A549 treated with dexamethasone at 1 μM for 4 hours (cell line): ENCODE measurements at places on chromosomes 7 and 10. TPM values are rescaled to one million over a fixed set of nuclear protein-coding genes. Genes with fewer than 3 reads are reported as not detected.

Gene LUC7L2
- total RNA-seq: 27.8 to 44.6 TPM (median 42.3 TPM) in 5 replicates

Gene PLA2G12B
- total RNA-seq: not detected in 5 replicates

Gene PKD1L1
- 0.03 to 0.36 TPM (median 0.21 TPM) in 4 of 5 replicates, not detected in the other for total RNA-seq

Gene GBX1
- total RNA-seq: 0.09 to 0.22 TPM (median 0.13 TPM) in 4 of 5 replicates, not detected in the other

Gene ARHGEF35
- 0.37 to 0.68 TPM (median 0.46 TPM) in 5 replicates for total RNA-seq

Gene CALHM1
- total RNA-seq: not detected in 5 replicates

Gene CLRN3
- 0.07 TPM in 1 of 5 replicates, not detected in the others for total RNA-seq

Gene APBB1IP
- total RNA-seq: 5.0 to 6.1 TPM (median 5.6 TPM) in 5 replicates

Gene SLC29A4
- 9.4 to 17.9 TPM (median 15.5 TPM) in 5 replicates for total RNA-seq

Gene PTN
- not detected in 5 replicates for total RNA-seq

Gene SH2D4B
- total RNA-seq: 0.05 to 0.19 TPM (median 0.07 TPM) in 5 replicates

Gene PRKCQ
- total RNA-seq: 3.9 to 4.5 TPM (median 4.2 TPM) in 5 replicates

Gene TAS2R4
- total RNA-seq: 0.11 to 0.17 TPM (median 0.11 TPM) in 5 replicates

Gene CYP2C19
- total RNA-seq: 0.11 TPM in 1 of 5 replicates, not detected in the others

Gene PRTFDC1
- total RNA-seq: 15.0 to 18.0 TPM (median 16.6 TPM) in 5 replicates

Gene PON1
- 0.64 to 0.88 TPM (median 0.73 TPM) in 5 replicates for total RNA-seq

Gene HOXA3
- total RNA-seq: 3.0 to 6.2 TPM (median 5.4 TPM) in 5 replicates

Gene TMEM273
- total RNA-seq: not detected in 5 replicates

Gene VKORC1L1
- 23.1 to 36.1 TPM (median 30.5 TPM) in 5 replicates for total RNA-seq

Gene MYH16
- 0.25 to 0.70 TPM (median 0.40 TPM) in 5 replicates for total RNA-seq

Gene COL1A2
- total RNA-seq: 0.06 TPM in 1 of 5 replicates, not detected in the others

Gene CPXM2
- total RNA-seq: not detected in 5 replicates

Gene HOXA2
- total RNA-seq: 0.61 to 0.88 TPM (median 0.69 TPM) in 5 replicates

Gene TRPV5
- not detected in 5 replicates for total RNA-seq

Gene NACAD
- total RNA-seq: 0.20 to 0.46 TPM (median 0.28 TPM) in 5 replicates

Gene C10orf88
- 6.6 to 8.8 TPM (median 7.8 TPM) in 5 replicates for total RNA-seq

Gene IKZF1
- not detected in 5 replicates for total RNA-seq

Gene PDE6C
- total RNA-seq: not detected in 5 replicates

Gene TMEM196
- total RNA-seq: not detected in 5 replicates

Gene EIF4EBP2
- total RNA-seq: 13.6 to 17.3 TPM (median 16.3 TPM) in 5 replicates

Gene PDE1C
- 2.4 to 4.0 TPM (median 3.1 TPM) in 5 replicates for total RNA-seq

Gene PAPOLB
- total RNA-seq: not detected in 5 replicates

Gene STEAP1B
- 0.09 to 0.14 TPM (median 0.12 TPM) in 4 of 5 replicates, not detected in the other for total RNA-seq

Gene CAMK2B
- 0.12 to 0.18 TPM (median 0.15 TPM) in 5 replicates for total RNA-seq

Gene EN2
- 0.61 to 1.1 TPM (median 0.90 TPM) in 5 replicates for total RNA-seq

Gene SOSTDC1
- total RNA-seq: not detected in 5 replicates

Gene SLC16A9
- total RNA-seq: 0.07 to 0.16 TPM (median 0.08 TPM) in 5 replicates

Gene DNAJC12
- 37.8 to 66.0 TPM (median 44.4 TPM) in 5 replicates for total RNA-seq

Gene ACTR3C
- 0.02 to 0.26 TPM (median 0.14 TPM) in 3 of 5 replicates, not detected in the others for total RNA-seq

Gene C10orf62
- total RNA-seq: 0.07 to 0.20 TPM (median 0.11 TPM) in 4 of 5 replicates, not detected in the other

Gene CUBN
- 0.04 to 0.38 TPM (median 0.06 TPM) in 5 replicates for total RNA-seq

Gene LLCFC1
- total RNA-seq: not detected in 5 replicates

Gene MSMB
- 0.46 TPM in 1 of 5 replicates, not detected in the others for total RNA-seq

Gene VPS37D
- total RNA-seq: 3.1 to 5.0 TPM (median 4.5 TPM) in 5 replicates

Gene TRUB1
- 12.7 to 18.4 TPM (median 16.8 TPM) in 5 replicates for total RNA-seq

Gene ABCB1
- total RNA-seq: 0.08 to 0.46 TPM (median 0.12 TPM) in 4 of 5 replicates, not detected in the other

Gene NRBF2
- total RNA-seq: 20.3 to 26.5 TPM (median 21.0 TPM) in 5 replicates

Gene TUBAL3
- total RNA-seq: 0.18 to 0.24 TPM (median 0.24 TPM) in 5 replicates

Gene SRRT
- 107 to 156 TPM (median 148 TPM) in 5 replicates for total RNA-seq

Gene HERC4
- 25.2 to 31.8 TPM (median 26.4 TPM) in 5 replicates for total RNA-seq

Gene POR
- 101 to 167 TPM (median 157 TPM) in 5 replicates for total RNA-seq
